ENCODE measurements at places on chromosomes 4 and X.

GRCh38 chr4:111512081-111512783, 633.0 kb upstream of the FAM241A start:
- no peak for DNase-seq

DNA sequence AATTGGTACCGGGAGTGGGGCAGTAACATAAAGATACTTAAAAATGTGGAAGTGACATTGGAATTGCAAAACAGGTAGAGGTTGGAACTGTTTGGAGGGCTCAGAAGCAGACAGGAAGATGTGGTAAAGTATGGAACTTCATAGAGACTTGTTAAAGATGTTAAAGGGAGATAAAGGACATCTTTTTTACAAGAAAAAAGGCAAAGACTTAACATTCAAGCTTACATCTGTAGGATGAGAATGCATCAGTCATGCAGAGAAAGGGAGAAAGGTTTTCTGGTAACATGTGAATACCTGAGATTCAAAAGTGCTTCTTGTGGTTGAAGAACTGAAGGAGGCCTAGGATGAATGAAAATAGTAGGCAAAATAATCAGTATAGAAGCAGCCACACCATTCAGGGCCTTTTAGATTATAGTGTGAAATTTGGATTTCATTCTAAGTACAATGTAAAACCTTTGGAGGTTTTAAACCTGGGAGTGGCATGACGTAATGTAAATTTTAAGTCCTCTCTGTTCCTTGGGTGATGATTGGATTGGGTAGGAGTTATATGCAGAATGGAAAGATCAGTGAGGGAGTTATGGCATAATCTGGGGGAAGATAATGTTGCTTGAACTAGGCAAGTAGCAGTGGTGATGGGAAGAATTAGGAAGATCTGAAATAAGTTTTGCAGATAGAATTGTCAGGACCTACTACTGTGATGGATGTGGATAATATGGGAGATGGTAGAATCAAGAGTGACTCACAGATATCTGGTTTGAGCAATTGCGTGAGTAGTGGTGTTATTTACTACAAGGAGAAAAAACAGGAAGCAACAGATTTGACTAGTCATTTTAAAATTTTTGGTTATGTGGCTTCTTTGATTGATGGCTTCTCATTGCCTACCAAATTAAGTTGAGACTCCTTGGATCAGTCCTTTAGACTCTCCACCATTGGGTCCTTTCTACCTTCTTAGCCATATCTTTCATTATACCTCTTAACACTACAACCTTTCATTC, 138.7 kb downstream of the VSIG4 start:
- DNase-seq: no peak

- no peak for DNase-seq
These were observed 197.9 kb downstream of the SHOX start for GRCh38 chrX:828411-828959.

DNA sequence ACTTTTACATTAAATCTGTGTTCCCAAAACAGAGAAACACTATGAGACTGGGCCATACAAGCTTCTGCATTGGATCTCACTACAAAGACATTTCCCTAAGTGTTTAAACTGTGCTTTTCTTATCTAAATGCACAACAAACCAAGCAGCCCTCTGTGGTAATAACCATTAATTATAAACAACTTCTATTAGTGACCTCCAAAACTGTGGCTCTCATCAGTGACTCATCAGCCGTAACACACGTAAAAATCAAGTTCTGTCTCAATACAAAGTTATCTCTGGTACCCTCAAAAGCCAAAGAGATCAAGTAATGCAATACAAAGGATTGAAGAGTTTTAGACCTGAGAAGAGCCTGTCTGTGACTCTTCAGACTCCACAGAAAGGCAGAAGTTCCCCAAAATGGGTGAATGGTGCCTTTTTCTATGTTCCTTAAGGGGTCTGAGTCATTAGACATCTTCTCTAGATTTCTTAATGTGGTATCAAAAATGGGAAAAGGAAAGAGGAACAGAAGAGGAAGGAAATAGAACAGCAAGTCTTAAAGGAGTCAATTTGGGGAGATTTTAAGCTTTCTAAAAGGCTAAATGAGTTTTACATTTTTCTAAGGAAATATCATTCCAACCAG, 189.8 kb upstream of the PPP1R2C start:
- no peak for DNase-seq

- DNase-seq: no peak
These were observed 593.2 kb downstream of the ZNF674 start for GRCh38 chrX:45952030-45952429.

DNA sequence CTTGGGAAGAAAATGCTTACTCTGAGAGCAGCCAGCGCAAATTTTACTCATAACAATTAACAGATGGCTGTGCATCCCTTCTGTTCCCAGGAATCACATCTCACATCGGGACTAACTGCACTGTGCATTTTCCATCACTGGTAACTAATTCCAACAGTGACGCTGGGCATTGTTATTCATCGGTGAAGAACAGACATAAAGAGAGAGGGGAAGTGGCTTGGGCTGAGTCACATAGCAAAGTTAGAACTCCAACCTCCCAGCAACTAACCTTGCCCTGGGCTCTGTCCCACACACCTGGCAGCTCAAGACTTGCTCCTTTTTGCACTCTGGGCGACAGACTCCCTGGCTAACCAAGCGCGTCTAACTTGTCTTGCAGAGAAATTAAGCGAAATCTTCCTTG, 6.4 kb upstream of the LONRF3 start:
- DNase-seq: no peak

DNA sequence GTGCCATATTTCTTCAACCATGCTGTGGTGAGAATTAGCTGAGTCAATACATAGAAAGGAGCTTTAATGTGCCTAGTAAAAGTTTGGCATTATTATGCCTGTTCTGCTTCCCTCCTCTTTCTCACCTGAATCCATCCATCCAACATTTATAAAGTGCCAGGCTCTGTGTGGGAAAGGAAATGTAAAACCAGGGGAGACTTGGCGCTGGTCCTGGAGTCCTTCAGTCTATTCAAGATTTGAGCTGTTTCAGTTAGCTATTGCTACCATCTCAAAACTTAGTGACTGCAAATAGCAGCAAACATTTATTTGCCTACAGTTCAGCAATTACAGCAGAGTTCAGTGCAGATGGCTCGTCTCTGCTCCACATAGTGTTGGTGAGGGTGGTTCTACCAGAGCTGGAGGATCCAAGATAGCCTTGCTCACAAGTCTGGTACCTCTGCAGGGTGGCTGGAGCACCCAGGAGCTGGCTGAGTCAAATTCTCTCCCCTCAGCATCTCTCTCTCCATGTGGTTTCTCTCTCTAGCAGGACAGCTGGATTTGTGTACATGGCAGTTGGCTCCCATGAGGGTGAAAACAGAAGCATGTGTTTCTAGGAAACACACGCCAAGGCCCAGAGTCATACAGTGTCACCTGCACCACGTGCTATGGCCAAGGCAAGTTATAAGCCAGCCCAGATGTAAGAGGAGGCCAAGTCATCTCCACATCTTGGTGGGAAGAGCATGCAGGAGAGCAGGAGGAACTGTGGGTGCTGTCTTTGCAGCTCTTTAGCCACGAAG, 77.3 kb downstream of the FHDC1 start:
- DNase-seq: no peak

GRCh38 chr4:85826060-85826678, 351.2 kb downstream of the ARHGAP24 start:
- no peak for DNase-seq

- no peak for DNase-seq
These were observed 16.5 kb downstream of the RNF212 start for GRCh38 chr4:1096841-1097240.

DNA sequence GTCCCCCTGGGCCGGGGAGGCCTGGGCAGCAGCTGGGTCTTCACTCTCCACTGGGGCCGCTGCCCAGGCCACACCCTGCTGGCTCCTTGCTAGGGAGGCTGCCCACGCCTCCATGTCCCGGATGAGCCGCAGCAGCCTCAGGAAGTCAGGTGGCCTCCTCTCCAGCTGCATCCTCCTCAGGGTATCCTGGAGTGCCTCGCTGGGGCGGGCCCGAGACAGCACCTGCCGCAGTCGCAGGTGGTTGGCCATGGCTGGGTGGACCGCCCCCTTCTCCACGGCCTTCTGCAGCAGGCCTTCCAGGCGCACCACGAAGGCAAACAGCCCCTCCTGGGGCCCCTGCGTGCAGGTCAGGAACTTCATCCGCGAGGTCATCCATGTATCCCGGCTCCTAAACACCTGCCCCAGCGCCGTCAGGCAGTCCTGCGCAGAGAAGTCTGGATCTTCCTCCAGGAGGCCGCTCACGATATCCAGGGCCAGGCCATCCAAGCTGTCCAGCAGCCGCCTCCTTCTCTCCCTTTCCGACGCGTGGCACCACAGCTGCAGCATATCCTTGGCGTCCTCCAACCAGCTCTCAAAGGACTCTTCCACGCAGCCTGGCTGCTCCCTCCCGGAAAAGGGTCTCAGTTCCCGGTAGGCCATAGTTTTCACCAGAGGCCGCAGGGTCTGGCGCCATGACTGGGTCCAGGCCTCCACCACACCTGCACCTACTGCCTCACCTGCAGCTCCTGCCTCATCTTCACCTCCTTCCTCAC, 2.1 kb downstream of the PNMA6F start:
- no peak for DNase-seq

DNA sequence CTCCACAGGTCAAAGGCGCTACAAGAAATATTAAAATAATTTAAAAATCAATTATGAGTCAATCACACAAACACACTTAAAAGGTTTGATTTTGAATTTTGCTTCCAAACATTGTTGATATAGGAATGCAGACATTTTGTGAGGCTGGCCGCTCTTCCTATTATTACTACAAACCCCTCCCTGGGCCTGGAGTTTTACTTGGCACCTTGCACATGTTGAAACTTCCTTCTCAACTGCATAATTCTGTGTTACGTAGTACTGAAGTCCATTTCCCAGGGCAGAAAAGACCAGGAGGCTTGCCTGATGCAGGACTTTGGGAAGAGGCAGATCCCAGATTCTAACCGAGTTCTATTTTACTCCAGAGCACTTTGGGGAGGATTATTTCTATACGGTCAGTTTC, 71.5 kb downstream of the CYTL1 start:
- no peak for DNase-seq

DNA sequence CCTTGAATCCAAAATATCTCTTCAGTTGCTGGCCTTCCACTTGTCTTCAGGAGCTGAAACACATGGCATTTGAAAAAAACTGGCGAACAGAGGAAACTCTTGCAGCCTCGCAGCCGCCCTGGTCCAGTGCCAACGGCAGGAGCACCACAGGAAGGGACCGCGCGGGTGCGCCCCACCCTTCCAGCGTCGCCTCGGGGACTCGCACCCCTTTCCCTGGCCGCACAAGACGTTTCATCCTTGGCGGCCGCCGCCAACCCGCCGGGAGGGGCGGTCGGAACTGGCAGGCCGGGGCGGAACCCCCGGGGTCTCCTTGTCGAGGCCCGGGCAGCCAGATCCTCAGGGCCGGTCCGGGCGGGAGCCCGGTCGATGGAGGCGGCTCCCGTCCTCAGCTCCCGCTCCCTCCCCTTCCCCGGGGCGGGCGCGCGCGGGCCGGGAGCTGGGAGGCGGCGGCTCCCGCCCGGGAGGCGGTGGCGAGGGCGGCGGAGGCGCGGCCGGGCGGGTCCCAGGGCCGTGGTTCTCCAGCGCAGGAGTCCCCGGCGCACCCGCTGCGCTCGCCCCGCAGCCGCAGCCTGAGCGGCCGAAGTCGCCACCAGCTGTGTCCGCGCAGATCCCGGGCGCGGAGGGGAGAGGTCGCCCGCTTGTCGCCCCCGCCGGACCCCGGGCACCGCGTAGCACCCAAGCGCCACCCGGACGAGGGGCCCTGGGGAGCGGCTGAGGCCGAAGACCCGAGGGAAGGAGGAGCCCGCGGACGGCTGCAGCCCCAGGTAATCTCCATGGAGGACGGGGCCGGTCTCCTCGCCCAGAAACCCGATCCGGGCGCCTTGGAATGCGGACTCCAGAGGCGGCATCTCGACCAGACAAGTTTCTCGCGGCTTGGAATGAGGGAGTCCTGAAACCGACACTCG, 886 bp upstream of the NDST3 start:
- no peak for DNase-seq

DNA sequence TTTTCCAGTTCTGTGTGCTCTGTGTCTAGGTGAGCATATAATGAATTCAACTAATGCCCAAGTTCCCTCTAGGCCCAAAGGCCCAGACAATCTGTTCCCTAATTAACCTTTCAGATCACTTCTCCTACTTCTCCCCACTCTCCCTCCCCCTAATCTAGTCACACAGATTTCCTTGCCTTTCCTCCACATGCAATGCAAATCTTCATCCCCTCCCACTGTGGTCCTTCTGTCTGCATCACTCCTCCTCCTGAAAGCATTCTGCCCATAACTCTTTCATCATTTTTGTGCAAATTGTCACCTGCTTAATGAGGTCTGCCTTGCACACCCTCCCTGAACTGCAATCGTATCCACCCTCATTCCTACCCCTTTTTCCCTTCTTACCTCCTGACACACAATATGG, 346.6 kb downstream of the FBXO8 start:
- no peak for DNase-seq

- DNase-seq: no peak
These were observed 1018.4 kb upstream of the INTU start for GRCh38 chr4:126614356-126614855.

DNA sequence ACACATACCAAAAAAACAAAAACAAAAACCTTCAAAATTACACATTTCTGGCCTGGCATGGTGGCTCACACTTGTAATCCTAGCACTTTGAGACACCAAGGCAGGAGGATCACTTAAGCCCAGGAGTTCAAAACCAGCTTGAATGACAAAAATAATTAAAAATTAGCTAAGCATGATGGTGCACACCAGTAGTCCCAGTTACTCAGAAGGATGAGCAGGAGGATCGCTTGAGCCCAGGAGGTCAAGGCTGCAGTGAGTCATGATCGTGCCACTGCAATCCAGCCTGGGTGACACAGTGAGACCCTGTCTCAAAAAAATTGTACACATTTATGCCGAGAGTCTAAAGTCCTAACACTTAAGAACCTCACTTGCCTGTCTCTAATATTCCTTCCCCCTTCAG, 18.3 kb downstream of the SLC39A8 start:
- no peak for DNase-seq

DNA sequence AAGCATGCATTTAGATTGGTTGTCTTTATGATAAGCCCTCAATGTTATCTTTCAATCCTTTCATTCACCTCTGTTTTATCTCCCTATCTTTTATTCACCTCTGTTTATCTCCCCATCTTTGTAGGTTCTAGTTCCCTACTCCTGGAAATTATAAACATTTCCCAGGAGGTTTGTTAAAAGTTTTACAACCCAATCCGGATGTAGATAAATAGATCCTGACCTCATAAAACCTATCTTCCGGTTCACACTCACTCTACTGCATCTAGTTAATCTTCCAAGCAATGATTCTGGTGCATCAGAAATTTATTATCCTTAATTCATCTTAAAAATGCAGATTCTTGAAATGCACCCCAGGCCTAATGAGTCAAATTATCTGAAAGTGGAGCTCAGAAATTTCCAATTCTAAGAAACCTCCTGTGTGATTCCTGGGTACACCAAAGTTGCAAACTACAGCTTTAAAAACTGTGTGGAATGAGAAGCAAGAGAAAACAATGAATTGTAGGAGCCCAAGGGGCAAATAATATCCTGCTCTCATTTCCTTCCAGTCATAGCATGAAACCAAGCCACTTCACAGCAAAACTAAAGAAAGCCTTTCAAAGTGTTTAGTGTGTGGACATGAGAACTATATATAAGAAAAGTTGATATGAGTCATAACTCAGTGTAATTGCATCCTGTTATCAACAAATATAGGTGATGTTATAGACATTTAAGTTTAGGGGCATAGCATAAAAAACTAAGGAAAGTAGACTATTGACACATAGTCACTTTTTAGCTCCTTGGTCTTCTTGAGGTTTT, 51.1 kb upstream of the UGT8 start:
- no peak for DNase-seq

- DNase-seq: no peak
These were observed 4.9 kb downstream of the MBNL3 start for GRCh38 chrX:132483951-132484350.

GRCh38 chr4:147760695-147761094, 28.8 kb downstream of the ARHGAP10 start:
- DNase-seq: no peak

- no peak for DNase-seq
These were observed 27.8 kb upstream of the TMEM164 start for GRCh38 chrX:109974906-109975655.
